ENCODE measurements at places on chromosomes 7 and 10.

GRCh38 chr10:80397014-80397413 lies 11.3 kb upstream of the PRXL2A start:
- no peak for DNase-seq

- DNase-seq = no peak
These were observed 43.7 kb downstream of the COL17A1 start for GRCh38 chr10:104041891-104042535.

GRCh38 chr7:44845451-44845850 lies 2.4 kb downstream of the H2AZ2 start:
- no peak for DNase-seq

DNA sequence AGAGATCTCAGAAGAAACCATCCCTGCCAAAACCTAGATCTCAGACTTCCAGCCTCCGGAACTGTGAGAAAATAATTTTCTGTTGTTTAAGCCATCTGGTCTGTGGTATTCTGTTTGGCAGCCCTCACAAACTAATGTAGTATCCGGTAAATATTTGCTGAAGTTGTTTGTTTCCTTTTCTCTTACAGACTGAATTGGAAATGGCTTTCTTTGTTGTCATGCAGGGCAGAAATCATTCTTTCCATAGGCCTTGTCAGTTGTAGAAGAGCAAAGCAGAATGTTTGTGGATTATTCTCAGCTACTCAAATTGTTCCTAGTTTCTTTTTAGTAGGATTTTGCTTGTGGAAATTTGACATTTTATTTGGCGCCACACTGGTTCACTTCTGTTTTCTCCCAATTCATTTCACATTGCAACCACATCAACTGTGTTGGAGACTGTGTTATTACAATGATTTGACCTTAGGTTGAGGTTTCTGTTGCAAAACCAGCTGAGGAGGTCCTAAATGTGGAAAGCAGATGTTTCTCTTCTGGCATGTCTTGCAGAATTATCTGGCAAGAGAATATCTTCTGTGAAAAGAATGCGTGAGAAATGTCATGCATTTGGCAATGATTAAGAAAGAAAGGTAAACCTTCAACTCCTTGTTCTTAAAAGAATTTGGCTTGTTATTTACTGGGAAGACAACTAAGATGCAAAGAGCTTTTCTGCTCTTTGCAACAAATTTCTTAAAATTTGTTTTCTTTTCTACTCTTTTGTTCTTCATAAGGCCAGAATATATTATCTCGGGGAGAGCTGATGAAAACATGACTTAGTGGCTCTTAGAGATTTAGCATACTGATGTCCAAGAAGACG lies 25.8 kb downstream of the ACTA2 start:
- DNase-seq = no peak

GRCh38 chr7:100583132-100584053 lies 2.5 kb downstream of the LRCH4 start:
- peak; percentile 37 for DNase-seq

DNA sequence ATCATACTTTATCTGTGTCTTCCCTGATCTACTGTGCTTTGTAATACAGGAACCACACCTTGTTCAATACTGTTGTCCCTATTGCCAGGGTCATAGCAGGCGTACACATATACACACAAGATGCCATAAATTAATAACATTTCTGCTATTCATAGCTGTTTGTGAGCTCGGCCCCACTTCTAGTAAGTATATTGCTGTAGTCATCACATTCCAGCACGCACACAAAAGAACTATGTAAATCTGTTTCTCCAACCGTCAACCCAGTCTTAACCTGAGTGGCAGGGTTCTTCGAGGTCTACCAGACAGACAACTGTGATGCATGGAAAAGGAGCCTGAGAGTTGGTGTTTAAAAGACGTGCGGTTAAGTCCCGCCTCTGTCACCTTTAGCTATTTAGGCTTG lies 5.7 kb upstream of the CACNB2 start:
- no peak for DNase-seq

DNA sequence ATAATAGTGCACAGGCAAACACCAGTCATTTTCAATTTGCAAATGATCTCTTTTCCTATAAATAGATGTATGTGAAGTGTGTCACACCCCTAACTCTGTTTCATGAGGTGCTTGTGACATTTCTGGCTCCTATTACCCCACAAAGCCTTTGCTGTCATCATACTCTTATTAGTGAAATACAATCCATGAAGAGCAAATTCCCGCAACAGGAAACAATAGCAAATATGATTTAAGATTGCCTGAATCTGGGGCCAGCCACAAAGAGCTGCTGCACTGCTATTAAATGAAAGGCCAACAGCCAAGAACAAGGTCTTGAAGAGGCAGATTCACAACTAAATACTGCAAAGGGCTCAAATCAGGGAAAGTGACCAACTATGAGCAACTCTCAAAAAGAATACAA lies 96.3 kb upstream of the CAV2 start:
- no peak for DNase-seq

GRCh38 chr7:8155836-8156235 lies 106.1 kb downstream of the ICA1 start:
- no peak for DNase-seq

- DNase-seq = no peak
These were observed 9.3 kb downstream of the TBATA start for GRCh38 chr10:70775679-70776454.

- DNase-seq = no peak
These were observed 715 bp upstream of the PANK1 start for GRCh38 chr10:89645742-89646172.

- DNase-seq = no peak
These were observed 46.3 kb upstream of the HYAL4 start for GRCh38 chr7:123798532-123799188.

DNA sequence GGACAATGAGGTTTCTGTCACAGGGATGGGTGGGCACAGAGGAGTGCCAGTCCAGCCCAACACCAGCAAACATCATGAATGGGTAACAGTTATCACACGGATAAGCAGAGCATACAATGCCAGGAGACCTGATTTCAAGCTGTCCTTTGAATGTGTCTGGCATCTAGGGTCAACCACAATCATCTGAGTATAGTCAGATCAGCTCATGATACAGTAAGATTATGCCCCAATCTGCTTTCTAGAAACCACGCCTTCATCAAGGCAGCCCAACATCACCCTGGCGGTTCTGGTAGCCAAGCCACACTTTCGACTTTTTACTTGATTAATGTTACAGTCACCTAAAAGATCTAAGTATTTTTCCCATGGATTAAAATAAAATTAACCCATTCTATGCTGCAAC lies 10.5 kb downstream of the FAM171A1 start:
- DNase-seq = no peak

- DNase-seq = no peak
These were observed 71.8 kb downstream of the PFKFB3 start for GRCh38 chr10:6274484-6274883.

DNA sequence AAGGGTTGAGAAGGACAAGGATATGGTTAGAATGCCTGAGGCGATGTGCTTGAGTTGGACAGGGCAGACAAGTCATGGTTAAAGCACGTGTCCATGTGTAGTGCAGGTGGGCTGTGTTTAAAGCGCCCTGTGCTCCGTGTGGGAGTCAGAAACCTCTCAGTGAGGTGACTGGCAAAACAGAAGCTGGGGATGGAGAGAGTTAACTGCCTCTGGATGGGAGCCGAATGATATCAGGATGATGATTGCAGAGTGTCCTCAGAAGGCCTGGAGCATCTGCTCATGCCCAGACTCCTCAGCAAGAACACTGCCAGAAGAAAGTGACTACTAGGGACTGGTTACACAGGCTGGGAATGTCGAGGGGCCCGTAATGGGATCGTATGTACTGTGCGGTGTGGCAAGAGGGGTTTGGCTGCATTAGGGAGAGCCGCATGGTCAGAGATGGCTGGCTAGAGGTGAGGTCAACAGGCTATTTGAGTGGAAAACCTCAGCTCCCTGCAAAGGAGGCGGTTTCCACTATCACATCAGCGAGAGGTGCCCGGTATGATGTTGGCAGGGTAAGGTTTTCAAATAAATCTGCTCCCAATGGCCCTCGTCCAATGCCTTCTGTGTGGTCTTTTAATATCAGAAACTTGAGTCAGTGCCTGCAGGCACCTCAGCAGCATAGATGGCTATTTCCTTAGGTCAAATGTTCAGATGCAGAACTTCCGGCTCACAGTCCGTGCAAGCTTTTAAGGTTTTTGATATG lies 26.1 kb upstream of the MRC1 start:
- no peak for DNase-seq

- DNase-seq = no peak
These were observed 49.1 kb downstream of the OSBPL3 start for GRCh38 chr7:24930856-24931255.

GRCh38 chr10:88913788-88914187 lies 33.7 kb downstream of the STAMBPL1 start:
- DNase-seq = no peak

DNA sequence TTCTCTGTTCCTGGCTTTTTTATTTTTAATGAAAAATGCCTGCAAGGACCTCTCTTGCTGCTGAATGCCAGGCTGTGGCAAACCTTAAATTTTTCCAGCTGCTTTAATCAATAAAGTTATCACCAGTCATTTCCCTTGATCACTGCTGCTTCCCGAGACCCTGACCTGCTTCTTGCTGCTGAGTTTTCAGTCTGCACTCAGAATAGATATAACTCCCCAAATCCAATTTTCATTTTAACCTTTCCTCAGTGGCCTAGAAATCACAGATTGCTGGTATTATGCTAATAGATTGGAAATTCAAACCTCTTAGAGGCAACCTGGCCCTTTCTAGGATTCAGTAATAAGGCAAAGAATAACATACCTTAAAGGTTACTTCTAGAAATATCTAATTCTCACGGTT lies 43.7 kb downstream of the LHPP start:
- no peak for DNase-seq

DNA sequence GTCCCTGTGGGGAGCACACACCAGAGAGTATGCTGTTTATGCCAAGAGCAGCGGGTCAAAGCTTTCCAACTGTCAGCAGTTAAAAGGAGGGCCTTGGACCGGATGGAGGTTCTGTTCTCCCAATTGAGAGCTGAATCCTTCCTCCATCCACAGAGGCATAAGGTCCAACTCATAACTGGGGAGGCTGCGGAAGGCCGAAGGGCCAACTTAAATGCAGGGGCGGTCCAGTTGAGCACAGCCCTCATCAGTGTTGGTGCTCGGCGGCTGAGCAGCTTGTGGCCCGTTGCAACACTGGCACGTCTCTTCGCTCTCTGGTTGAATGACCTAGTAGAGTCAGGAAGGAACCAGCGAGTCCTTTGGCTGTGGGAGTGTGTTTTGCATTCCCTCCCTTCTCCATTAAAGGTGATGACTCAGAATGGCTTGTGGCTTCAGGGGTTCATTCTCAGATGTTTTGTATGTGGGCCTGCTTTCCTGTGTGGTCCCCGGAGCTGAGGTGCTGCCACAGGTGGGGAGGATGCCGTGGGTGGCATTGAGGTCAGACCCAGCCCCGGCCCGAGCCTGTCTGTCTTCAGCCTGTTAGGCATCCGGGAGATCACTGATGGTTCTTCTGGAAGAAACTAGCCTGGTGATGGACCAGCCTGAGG lies 44.8 kb upstream of the DMBT1 start:
- DNase-seq = peak; percentile 52

- no peak for DNase-seq
These were observed 103.1 kb upstream of the RHOBTB1 start for GRCh38 chr10:61047081-61047480.

DNA sequence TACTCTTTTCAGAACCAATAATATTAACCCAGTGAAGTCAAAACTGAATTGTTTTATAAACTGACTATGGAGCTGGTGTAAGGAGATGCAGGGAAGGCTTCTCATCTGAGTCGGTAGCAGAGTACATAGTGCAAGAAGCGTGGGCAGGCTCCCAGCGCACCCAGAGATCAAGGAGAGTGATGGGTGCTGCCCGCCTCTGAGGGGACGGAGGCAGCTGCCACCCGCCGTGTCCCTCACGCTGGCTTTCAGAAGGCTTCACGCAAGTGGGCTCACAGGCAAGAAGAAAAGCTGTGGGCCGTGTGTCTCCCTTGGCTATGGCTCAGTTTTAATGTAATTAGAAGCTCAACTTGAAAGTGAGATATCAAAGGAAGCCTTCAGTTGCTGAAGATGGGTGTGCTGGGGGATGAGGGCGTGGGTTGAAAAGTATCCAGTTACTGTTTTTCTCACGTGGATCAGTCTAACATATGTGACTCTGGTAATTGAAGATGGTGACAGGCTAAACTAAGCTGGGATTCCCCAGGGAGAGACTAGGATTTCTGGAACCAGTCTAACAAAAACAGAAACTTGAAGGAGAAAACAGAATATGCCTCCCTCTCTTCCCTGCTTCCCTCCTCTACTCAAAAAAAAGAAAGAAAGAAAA lies 159.9 kb downstream of the MGMT start:
- no peak for DNase-seq

Measured in activated CD4-positive, alpha-beta T cell treated with anti-CD3 and anti-CD28 coated beads, Interleukin-2, amount 50 U/mL, for 4 hours (primary cell).